Spinal cord (tissue), 10 donors: ENCODE measurements at places on chromosomes 11 and 22. TPM values are rescaled to one million over a fixed set of nuclear protein-coding genes. Genes with fewer than 3 reads are reported as not detected.

The CHST1 gene
- polyA plus RNA-seq, result 62.4 TPM

The TMEM86A gene
- 6.2 TPM for polyA plus RNA-seq

The DSCAML1 gene
- 12.1 TPM for polyA plus RNA-seq

The APOA4 gene
- not detected for polyA plus RNA-seq

The FAM83F gene
- 0.78 TPM for polyA plus RNA-seq

The DEFB131B gene
- not detected for polyA plus RNA-seq

The RIMBP3C gene
- polyA plus RNA-seq, result 0.70 TPM

The SDHAF2 gene
- 40.3 TPM for polyA plus RNA-seq

The C1QTNF5 gene
- polyA plus RNA-seq, result 42.1 TPM

The GATD1 gene
- polyA plus RNA-seq, result 133 TPM

The CYB5R2 gene
- 70.9 TPM for polyA plus RNA-seq

The GLB1L3 gene
- 2.9 TPM for polyA plus RNA-seq

The OR8J1 gene
- not detected for polyA plus RNA-seq

The OR8D1 gene
- polyA plus RNA-seq, result not detected

The OLFML1 gene
- 4.2 TPM for polyA plus RNA-seq

The OR56A1 gene
- not detected for polyA plus RNA-seq

The OR51I1 gene
- not detected for polyA plus RNA-seq

The POU2AF2 gene
- polyA plus RNA-seq, result not detected

The TMEM126A gene
- polyA plus RNA-seq, result 43.8 TPM

The CARD16 gene
- polyA plus RNA-seq, result 1.1 TPM

The RASD2 gene
- 12.0 TPM for polyA plus RNA-seq

The DTX4 gene
- polyA plus RNA-seq, result 104 TPM

The TYR gene
- not detected for polyA plus RNA-seq

The SCN3B gene
- 93.1 TPM for polyA plus RNA-seq

The DDI1 gene
- polyA plus RNA-seq, result not detected

The FIBP gene
- 158 TPM for polyA plus RNA-seq

The SLC17A6 gene
- 46.7 TPM for polyA plus RNA-seq

The C11orf87 gene
- 46.6 TPM for polyA plus RNA-seq

The IRF7 gene
- 17.1 TPM for polyA plus RNA-seq

The NAALADL1 gene
- polyA plus RNA-seq, result 5.5 TPM

The NLRP10 gene
- polyA plus RNA-seq, result not detected

The FAM111B gene
- polyA plus RNA-seq, result 5.7 TPM

The IGLL1 gene
- 0.33 TPM for polyA plus RNA-seq

The RAB38 gene
- 2.3 TPM for polyA plus RNA-seq

The NPAS4 gene
- 0.44 TPM for polyA plus RNA-seq

The PNPLA5 gene
- polyA plus RNA-seq, result 0.87 TPM

The TST gene
- polyA plus RNA-seq, result 19.7 TPM

The TEF gene
- 12.8 TPM for polyA plus RNA-seq

The EXPH5 gene
- polyA plus RNA-seq, result 0.86 TPM

The MMP27 gene
- polyA plus RNA-seq, result not detected

The MS4A6A gene
- polyA plus RNA-seq, result 7.1 TPM

The GPHA2 gene
- 1.9 TPM for polyA plus RNA-seq

The C22orf42 gene
- polyA plus RNA-seq, result 5.8 TPM

The LRRC56 gene
- 6.4 TPM for polyA plus RNA-seq

The RAB39A gene
- polyA plus RNA-seq, result 7.8 TPM

The SLC22A25 gene
- polyA plus RNA-seq, result not detected

The MISFA gene
- polyA plus RNA-seq, result 7.8 TPM

The TBX10 gene
- not detected for polyA plus RNA-seq

The TMEM218 gene
- polyA plus RNA-seq, result 41.4 TPM

The PTH gene
- polyA plus RNA-seq, result not detected

The SAAL1 gene
- polyA plus RNA-seq, result 26.6 TPM

The MAP6 gene
- 190 TPM for polyA plus RNA-seq

The TSKU gene
- polyA plus RNA-seq, result 23.5 TPM

The MAPK11 gene
- 36.4 TPM for polyA plus RNA-seq

The IGSF9B gene
- 45.4 TPM for polyA plus RNA-seq

The KCTD17 gene
- 84.2 TPM for polyA plus RNA-seq
